Stimulated activated CD8-positive, alpha-beta memory T cell treated with anti-CD3 and anti-CD28 coated beads, Interleukin-2, amount 100 ng/mL, for 48 hours (primary cell): ENCODE measurements at places on chromosomes 6 and 20.

GRCh38 chr20:24118034-24118433, 129.5 kb upstream of the GGTLC1 start:
- no peak for DNase-seq

DNA sequence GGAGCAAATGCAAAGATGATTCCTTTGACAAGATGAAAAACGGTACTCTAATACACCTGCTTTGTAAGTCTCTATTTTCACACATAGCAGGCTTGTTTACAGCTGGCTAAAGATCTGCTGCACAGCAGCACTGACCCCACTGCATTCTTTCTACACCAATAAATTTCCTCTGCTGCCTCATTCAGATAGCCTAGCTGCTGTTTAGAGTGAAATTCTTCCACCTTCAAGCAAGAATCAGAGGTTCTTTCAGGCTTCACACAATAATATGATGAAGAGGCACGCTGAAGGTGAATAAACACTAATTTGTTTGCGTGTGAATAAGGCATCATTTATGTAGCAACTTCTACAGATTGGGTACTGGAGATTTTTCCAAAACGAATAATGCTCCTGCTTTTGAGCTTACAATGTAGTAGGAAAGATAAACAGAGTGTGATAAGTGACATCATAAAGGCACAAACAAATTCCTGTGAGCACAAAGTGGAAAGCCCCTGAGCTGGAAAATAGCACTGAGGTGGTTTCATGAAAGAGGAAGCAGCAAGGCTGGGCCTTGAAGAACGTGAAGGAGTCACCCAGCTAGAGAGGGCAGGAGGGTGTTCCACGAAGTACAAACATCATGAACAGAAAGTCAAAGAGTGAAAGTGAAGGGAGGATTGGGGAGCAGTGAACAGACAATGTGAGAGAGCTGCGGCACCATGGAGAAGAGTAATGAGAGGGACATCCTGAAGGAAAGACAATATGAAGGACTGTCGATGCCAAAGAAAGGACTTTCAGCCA, 543.4 kb downstream of the CD83 start:
- DNase-seq = no peak

- DNase-seq = no peak
Measured at GRCh38 chr6:169832247-169832948, 81.0 kb downstream of the ERMARD start.

- no peak for DNase-seq
Measured at GRCh38 chr6:36713846-36714245, 16.2 kb downstream of the RAB44 start.

- DNase-seq = peak; percentile 24
Measured at GRCh38 chr6:146028252-146028795, 538 bp upstream of the GRM1 start.

GRCh38 chr6:130740308-130740707, 86.9 kb upstream of the SMLR1 start:
- no peak for DNase-seq

DNA sequence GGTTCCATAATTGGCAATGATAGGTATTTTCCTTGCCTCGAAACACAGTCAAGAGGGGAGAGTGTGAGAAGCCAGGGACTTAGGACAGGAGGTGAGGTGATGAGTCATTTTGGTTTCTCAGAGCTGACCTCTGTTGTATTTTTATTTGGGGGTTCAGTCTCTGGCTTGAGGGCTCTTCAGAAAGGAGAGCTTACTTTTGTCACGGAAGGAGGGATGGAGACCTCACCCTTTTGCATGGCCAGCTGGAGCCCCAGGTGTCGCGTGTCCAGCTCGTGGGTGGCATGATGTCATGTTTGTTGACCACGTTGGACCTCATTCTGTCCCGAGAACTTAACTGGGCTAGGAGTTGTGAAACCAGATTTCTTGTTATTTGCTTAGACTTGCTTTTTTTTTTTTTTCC, 293.9 kb downstream of the QKI start:
- DNase-seq = no peak

DNA sequence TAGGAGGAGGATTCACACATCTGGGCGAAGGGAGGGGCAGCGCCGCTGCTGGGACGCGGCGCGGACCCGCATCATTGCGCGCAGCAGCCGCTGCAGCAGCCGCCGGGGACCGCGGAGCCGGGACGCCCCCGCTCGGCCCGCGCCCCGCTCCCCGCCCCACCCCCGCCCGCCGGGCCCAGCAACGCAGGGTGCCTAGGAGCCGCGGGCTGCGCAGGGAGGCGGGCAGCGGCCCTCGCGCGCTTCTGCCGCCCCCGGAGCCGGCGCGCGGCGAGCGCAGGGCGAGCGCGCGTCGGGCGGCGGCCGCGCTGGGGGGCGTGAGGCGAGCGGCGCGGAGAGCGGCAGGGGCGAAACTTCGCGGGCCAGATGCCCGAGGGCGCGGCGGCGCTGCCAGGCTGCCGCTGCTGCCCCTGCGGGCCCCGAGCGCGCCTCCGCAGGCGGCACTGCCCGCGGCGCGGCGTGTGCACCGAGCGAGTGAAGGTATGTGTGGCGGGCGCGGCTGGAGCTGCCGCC, at the start of gene NKAIN2:
Gene NKAIN2, plus strand, starts transcription at position 362 of the 510 bp plus-strand sequence.
- no peak for DNase-seq

DNA sequence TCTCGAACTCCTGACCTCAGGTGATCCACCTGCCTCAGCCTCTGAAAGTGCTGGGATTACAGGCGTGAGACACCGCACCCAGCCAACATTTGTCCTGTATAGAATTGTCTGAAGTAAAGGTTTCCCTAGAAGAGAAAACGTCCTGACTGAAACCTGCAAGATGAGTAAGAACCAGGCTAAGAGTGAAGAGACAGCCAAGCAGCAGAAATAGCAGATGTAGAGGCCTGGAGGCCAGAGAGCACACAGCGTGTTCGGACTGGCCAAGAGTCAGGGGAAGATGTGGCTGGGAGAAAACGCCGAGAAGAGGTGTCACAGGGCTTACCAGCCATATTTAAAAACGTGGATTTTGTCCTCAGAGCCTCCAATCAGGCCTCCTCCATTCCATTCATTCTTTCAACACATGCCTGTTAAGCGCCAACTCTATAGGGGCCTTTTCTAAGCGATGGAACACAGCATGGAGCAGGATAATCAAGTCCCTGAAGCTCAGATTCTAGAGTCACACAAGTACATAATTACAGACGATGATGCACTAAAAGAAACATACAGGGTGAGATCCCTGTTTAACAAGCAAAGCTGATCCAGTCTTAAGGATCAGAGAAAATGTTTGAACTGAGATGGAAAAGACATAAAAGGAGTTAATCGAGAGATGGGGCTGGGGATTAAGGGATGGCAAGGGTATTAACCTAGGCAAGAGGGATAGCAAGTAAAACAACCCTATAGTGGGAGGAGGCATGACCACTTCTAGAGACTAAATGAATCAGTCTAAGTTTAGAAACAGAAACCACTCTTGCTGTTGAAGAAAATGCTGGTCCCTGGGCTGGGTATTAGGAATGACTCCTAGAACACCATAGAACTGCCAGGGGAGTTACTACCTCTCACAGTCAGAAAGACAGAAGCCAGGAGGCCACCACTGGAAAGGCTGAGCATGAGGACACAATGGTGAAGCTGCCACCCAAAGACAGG, 4.8 kb downstream of the ZCCHC3 start:
- DNase-seq = no peak

GRCh38 chr6:294656-295565, 2.6 kb downstream of the DUSP22 start:
- no peak for DNase-seq

DNA sequence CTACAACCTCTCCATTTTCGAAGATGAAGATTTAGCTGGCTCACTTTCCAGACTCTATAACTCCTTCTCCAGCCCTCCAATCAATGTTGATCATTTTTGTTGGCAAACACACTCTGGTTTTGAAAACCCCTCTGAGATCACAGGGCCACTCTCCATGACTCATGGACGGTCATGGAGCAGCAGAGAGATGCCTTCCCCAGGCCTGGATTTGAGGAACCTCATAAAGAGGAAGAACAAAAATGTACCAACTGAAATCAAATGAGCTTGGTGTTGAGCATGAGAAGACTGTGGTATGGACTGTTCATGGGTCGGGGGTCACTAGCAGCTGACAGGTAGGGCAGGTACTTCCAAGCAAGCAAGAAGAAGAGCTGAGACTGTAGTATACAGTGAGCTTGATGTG, 112.8 kb upstream of the INSM1 start:
- no peak for DNase-seq

DNA sequence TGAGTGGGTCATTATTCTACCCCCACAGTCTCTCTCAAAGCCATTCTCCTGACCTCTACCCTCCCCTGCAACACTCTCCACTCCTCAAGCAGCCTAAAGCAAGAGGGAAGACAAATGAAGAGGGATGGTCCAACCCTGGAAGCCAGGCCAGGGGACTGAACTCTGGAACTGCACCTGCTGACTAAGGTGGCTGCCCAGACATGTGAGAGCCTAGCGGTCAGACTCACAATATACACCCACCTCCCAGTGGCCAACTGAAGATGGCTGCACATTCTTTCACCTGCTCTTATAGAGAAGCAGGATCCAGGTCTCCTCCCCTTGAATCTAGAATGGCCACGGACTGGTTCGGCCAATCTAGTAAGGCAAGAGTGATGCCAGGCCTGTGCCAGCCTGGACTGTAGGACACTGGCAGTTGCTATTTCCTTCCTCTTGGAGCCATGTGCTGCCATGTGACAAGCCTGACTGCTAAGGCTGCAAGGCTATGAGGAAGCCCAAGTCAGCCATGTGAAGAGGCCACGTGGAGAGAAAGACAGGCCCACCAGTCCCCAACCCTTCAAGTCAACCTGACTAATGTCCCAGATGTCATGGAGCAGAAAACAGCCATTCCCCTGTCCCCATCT, 31.8 kb downstream of the ACSS1 start:
- no peak for DNase-seq

- no peak for DNase-seq
Measured at GRCh38 chr6:143006787-143007186, 53.9 kb upstream of the AIG1 start.

GRCh38 chr20:49508435-49509199, 26.1 kb upstream of the KCNB1 start:
- no peak for DNase-seq

DNA sequence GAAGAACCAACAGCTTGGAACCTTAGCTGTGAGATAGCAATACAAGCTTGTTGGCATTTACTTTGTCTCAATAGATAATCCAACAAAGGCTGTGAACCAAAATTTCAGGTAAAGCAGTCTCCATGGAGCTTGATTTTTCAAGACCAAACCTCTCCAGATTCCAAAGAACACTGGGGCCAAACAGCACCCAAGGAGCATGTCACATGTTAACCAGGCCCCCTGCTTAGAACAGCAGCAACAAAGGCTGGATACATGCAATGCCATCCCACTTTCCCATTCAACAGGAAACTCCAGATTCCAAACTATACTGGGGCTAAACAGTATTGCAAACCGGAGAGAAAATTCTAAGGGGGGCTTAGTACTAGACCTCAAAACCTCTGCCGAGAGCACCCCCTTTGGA, 15.8 kb upstream of the RNASET2 start:
- no peak for DNase-seq

- DNase-seq = no peak
Measured at GRCh38 chr6:158369241-158369640, 57.0 kb downstream of the TULP4 start.

DNA sequence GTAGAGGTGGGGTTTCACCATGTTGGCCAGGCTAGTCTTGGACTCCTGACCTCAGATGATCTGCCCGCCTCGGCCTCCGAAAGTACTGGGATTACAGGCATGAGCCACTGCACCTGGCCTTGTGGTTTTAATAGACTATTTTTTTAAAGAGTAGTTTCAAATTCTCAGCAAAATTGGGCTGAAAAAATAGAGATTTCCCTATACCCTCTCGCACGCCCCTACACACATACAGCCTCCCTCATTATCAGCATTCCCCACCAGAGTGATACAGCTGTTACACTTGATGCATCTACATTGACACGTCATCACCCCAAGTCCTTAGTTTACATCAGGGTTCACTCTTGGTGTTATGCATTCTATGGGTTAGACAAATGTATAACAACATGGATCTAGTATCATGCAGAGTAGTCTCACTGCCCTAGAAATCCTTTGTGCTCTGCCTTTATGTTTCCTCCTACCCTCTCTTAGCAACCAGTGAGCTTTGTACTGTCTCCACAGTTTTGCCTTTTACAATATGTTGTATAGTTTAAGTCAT, 103.6 kb downstream of the CDYL start:
- DNase-seq = no peak

GRCh38 chr6:16803294-16804200, 42.3 kb upstream of the ATXN1 start:
- DNase-seq = no peak

GRCh38 chr6:19602434-19603013, 234.6 kb upstream of the ID4 start:
- no peak for DNase-seq
